ENCODE measurements at places on chromosomes 2 and 18.

- DNase-seq, result no peak
These were observed 65.0 kb upstream of the L3MBTL4 start for GRCh38 chr18:6479699-6480098.

GRCh38 chr2:173555833-173556232, 201.2 kb downstream of the CDCA7 start:
- no peak for DNase-seq

GRCh38 chr2:112699984-112700667, 20.7 kb upstream of the NT5DC4 start:
- DNase-seq, result no peak

DNA sequence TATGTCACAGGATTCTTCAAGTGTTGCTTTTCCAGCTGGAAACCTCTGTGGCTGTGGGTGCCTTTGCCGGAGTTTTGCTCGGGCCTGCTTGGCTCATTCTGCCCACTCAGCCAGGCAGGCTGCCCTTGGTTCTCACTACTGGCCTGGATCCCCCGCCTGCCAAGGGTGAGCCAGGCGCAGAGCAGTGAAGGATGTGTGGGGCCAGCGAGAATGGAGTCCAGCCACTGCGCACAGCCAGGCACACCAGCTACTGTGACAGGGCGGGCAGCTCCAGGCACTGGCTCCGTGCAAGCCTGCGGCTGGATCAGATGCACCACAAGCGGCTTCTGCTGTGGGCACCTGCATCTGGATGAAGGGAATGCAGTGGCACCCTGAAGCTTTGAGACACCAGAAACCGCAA, 257.1 kb downstream of the RPRM start:
- DNase-seq, result no peak

GRCh38 chr2:37297632-37298031, 27.0 kb downstream of the PRKD3 start:
- no peak for DNase-seq

Data from activated CD4-positive, alpha-beta T cell treated with anti-CD3 and anti-CD28 coated beads for 24 hours (primary cell).